ENCODE measurements at places on chromosomes 11 and 22. TPM values are rescaled to one million over a fixed set of nuclear protein-coding genes. Genes with fewer than 3 reads are reported as not detected.

The HORMAD2 gene
- total RNA-seq = not detected

DNA sequence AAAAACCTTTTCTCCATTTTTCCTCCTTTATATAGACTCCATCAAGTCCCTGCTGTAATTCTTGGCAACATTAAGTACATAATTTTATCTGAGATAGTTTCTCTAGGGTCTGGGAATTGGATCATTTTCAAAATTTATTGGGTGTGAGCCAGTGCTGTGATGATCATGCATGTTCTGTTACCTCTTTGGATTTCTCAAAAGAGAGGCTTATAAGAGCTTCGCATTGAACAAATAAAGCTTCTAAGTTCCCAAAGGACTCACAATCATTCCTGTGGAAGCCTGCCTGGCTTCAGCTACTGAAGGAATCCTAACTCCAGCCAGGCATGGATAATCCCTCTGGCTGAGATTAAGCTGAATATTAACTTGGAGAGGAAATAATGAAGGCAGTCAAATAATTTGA lies 208.5 kb downstream of the RAB38 start:
- no peaks in the 10 kb centered on the region for H3K36me3 ChIP-seq
- H3K27me3 ChIP-seq = no peaks in the 10 kb centered on the region
- H3K4me3 ChIP-seq = no peak overlapping the region
- H3K4me1 ChIP-seq = no peaks in the 10 kb centered on the region

DNA sequence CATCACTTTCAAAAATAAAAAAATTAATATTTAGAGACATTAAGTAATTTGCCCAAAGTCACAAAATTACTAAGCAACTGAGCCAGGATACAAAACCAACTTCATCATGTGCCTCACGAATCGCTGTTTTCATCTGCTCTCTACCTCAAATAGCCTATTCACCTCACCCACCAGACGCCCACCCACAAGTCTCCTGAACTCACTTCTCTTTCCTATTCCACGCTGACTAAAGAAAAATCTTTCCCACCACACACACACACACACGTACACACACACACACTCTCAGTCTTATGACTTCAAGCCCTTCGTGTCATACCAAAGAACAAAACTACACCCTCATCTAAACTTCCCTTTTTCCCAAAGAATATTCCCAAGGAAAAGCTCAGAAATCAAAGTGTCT lies 2.2 kb downstream of the OR8B12 start:
- no peaks in the 10 kb centered on the region for H3K36me3 ChIP-seq
- H3K27me3 ChIP-seq = no peaks in the 10 kb centered on the region
- no peak overlapping the region for H3K4me3 ChIP-seq
- no peaks in the 10 kb centered on the region for H3K4me1 ChIP-seq
- H3K27ac ChIP-seq = no peak overlapping the region

DNA sequence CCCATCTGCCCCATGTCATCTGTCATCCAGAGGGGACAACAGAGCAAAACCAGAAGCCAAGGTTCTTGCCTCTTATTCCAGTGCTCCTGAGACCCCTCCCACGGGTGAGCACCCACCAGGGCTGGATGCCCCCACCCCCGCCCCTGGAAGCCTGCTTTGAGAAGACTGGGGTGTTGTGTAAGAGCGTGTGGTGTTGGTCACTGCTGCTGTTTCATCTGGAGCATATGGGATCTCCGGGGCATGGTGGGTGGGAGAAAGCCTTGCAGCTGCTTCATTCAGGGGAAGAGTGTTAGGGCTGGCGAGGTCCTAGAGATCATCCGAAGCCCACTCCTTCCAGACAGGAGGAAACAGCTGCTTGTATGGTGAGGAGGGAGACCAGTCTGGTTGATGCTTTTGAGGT lies 54.1 kb downstream of the CHRDL2 start:
- H3K27me3 ChIP-seq = no peaks in the 10 kb centered on the region
- H3K27ac ChIP-seq = peak overlapping the region; percentile 28
- H3K4me3 ChIP-seq = no peak overlapping the region
- peaks cover 29% of the 10 kb centered on the region for H3K4me1 ChIP-seq

The STK33 gene
- total RNA-seq = 11.5 TPM

The NXPE2 gene
- total RNA-seq = not detected

- peaks cover 6% of the 10 kb centered on the region for H3K4me1 ChIP-seq
- no peaks in the 10 kb centered on the region for H3K27me3 ChIP-seq
Measured at GRCh38 chr11:122755941-122756340, 82.4 kb upstream of the CRTAM start.

DNA sequence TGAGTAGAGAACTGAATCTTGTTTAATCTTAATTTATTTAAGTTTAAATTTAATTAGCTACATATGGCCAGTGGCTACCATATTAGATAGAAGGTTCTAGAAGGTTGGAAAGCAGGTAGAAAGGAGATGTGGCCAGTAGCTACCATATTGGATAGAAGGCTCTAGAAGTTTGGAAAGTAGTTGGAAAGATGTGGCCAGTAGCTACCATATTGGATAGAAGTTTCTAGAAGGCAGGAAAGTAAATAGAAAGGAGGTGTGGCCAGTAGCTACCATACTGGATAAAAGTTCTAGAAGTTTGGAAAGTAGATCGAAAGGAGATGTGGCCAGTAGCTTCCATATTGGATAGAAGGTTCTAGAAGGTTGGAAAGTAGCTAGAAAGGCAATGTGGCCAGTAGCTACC lies 2.2 kb downstream of the CRYBA4 start:
- DNase-seq = no peak
- H3K27me3 ChIP-seq = no peaks in the 10 kb centered on the region
- H3K36me3 ChIP-seq = no peaks in the 10 kb centered on the region
- H3K4me1 ChIP-seq = no peaks in the 10 kb centered on the region

DNA sequence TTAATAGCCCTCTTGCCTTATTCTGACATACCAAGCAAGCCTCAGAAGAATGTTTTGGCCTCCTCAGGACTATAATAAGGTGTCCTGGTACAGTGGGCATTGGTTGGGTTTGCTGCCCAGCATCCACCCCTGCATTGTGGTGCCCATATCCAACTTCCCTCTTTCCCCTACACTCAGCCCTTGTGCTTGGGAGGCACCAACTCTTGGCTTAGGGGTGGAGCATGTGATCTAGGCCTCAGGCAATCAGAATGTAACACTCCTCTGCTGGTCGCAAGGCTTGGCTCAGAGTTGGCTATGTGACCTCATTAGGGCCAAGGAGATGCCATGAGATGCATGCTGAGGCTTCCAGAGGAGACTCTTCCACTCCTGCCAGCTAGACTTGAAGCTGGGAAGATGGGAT lies 123.0 kb downstream of the CSNK2A3 start:
- DNase-seq = no peak
- no peaks in the 10 kb centered on the region for H3K36me3 ChIP-seq
- no peak overlapping the region for H3K27ac ChIP-seq
- no peaks in the 10 kb centered on the region for H3K27me3 ChIP-seq

The CCDC87 gene
- 0.74 TPM for total RNA-seq

GRCh38 chr11:37908219-37908548 lies 1310.1 kb upstream of the RAG2 start:
- no peaks in the 10 kb centered on the region for H3K27me3 ChIP-seq
- H3K27ac ChIP-seq = no peak overlapping the region
- H3K36me3 ChIP-seq = no peaks in the 10 kb centered on the region
- H3K4me3 ChIP-seq = no peak overlapping the region
- no peak for DNase-seq
